Smooth muscle cell of bladder (primary cell): ENCODE measurements at places on chromosomes 4 and X. TPM values are rescaled to one million over a fixed set of nuclear protein-coding genes. Genes with fewer than 3 reads are reported as not detected.

Gene COL25A1
- 0.55 and 0.57 TPM in 2 replicates for total RNA-seq

Gene PLK4
- total RNA-seq = 1.1 and 1.4 TPM in 2 replicates

Gene EDA
- 0.14 and 0.18 TPM in 2 replicates for total RNA-seq

Gene WDR17
- total RNA-seq = 1.5 and 1.6 TPM in 2 replicates

Gene SPATA4
- total RNA-seq = 0.28 TPM in 2 replicates

Gene OPRPN
- not detected in 2 replicates for total RNA-seq

Gene SMARCA1
- 43.1 and 58.9 TPM in 2 replicates for total RNA-seq

Gene GAGE13
- not detected in 2 replicates for total RNA-seq

Gene CXCL9
- total RNA-seq = under 0.01 TPM in 1 of 2 replicates, not detected in the other

Gene RHOXF2
- total RNA-seq = not detected in 2 replicates

Gene ANKRD37
- 3.7 and 25.8 TPM in 2 replicates for total RNA-seq

Gene SLC25A43
- total RNA-seq = 11.7 and 18.5 TPM in 2 replicates

Gene GTPBP6
- total RNA-seq = 32.0 and 32.4 TPM in 2 replicates

Gene TCEAL7
- 26.3 and 37.3 TPM in 2 replicates for total RNA-seq

Gene STK32B
- total RNA-seq = 3.3 and 20.5 TPM in 2 replicates

Gene AADAT
- 1.8 and 2.0 TPM in 2 replicates for total RNA-seq

Gene PI4K2B
- 17.1 and 20.9 TPM in 2 replicates for total RNA-seq

Gene NHSL2
- 0.14 and 0.28 TPM in 2 replicates for total RNA-seq

Gene SORBS2
- total RNA-seq = 2.4 and 2.5 TPM in 2 replicates

Gene SASH3
- total RNA-seq = not detected in 2 replicates

Gene MAGEB2
- total RNA-seq = not detected in 2 replicates

Gene CXCL6
- total RNA-seq = 32.7 and 66.7 TPM in 2 replicates

Gene PASD1
- total RNA-seq = not detected in 2 replicates

Gene NXF2
- not detected in 2 replicates for total RNA-seq

Gene CTAG1A
- total RNA-seq = 0.18 TPM in 1 of 2 replicates, not detected in the other

Gene SLC34A2
- total RNA-seq = not detected in 2 replicates

Gene SEPTIN6
- 13.9 and 20.5 TPM in 2 replicates for total RNA-seq

Gene WAS
- 0.09 TPM in 1 of 2 replicates, not detected in the other for total RNA-seq

Gene RBPJ
- 76.1 and 92.3 TPM in 2 replicates for total RNA-seq

Gene MAGED1
- total RNA-seq = 121 and 147 TPM in 2 replicates

Gene MAGEA8
- total RNA-seq = not detected in 2 replicates

Gene PDE5A
- total RNA-seq = 134 and 242 TPM in 2 replicates

Gene PABPC5
- 1.1 and 1.6 TPM in 2 replicates for total RNA-seq

Gene UGT2A1
- total RNA-seq = not detected in 2 replicates

Gene KLHL13
- 39.1 and 55.6 TPM in 2 replicates for total RNA-seq

Gene UNC5C
- total RNA-seq = 0.28 TPM in 2 replicates

Gene TMSB15A
- total RNA-seq = 0.85 and 0.92 TPM in 2 replicates

Gene HSFX2
- total RNA-seq = 0.14 and 0.28 TPM in 2 replicates

Gene ARAP2
- total RNA-seq = 1.3 and 1.4 TPM in 2 replicates

Gene FGB
- not detected in 2 replicates for total RNA-seq

Gene ATP2B3
- under 0.01 TPM in 1 of 2 replicates, not detected in the other for total RNA-seq

Gene TCP11X1
- total RNA-seq = not detected in 2 replicates

Gene LONRF3
- 0.28 and 1.8 TPM in 2 replicates for total RNA-seq

Gene IL3RA
- total RNA-seq = 0.09 TPM in 1 of 2 replicates, not detected in the other

Gene HMX1
- total RNA-seq = not detected in 2 replicates

Gene MAPK10
- total RNA-seq = 14.4 and 26.0 TPM in 2 replicates
